Fibroblast of the aortic adventitia (primary cell): ENCODE measurements at places on chromosomes 16 and 17.
A peak's percentile ranks its signal among the peaks of the same experiment; 100 is the strongest.

GRCh38 chr17:56898874-56899273 is 15.0 kb downstream of the TRIM25 start:
- no peak for DNase-seq

GRCh38 chr17:55086635-55087058 is 118.1 kb downstream of the STXBP4 start:
- peak; percentile 91 for DNase-seq

DNA sequence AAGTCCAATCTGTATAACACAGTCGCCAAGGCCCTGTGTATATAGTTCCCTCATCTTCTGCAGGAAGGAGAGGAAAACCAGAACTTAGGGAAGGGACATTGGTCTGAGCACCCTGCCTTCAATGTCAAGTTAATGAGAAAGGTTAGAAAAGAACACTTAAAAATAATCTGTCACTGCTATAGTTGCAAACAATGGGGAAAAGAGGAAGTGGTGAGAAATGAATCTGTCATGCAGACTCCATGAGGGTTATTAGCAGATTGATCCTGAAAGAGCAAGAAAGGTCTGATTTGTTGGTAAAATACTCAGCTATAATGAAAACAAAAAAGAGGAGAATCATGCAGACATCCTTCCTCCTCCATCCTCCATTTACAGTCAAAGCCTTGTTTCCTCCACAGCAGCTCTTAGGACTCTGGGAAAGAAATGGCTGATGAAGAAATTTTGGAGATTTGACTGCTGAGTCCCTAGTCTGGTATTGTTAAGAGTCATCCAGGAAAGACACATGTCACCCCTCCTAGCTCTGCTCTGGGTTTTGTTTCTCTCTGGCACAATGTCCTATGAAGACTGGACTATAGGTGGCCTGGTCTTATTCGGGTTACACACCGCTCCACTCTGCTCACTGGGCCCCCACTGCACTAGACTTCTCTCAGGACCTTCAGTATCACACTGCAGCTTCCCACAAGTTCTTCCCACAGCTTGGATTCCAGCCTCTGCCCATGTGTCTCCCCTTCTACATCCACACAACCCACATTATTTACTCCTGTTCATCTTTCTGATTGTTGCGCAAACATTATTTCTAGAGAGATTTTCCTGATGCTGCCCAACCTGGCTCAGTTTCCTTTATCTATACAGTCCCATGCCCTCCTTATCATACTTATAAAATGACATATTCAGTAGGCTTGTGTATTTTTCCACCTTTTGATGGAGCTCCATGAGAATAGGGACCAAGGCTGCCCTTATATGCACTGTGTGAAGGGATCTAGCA is 56.5 kb upstream of the XYLT1 start:
- DNase-seq, result no peak

- DNase-seq, result no peak
These were observed 28.0 kb downstream of the AP1G1 start for GRCh38 chr16:71780521-71781089.

- no peak for DNase-seq
These were observed 87.0 kb downstream of the MGAT5B start for GRCh38 chr17:76955191-76955590.

DNA sequence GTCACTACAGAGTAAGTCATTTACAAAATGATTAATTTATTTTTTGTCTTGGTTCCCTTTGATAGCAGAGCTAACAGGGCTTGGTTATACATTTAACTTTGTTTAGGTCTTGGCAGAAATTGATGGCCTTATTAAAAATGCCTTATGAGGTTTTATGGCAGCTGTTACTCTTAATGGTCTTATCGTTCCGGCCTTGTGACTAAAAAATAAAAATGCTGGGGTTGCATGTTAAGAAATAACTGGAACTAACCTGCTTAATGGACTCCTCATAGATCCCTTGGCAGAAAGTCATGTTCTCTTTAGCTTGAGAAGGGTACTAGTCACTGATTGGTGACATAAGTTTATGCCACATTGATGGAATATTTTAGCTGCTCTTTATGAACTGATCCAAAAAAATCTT is 18.3 kb downstream of the COX11 start:
- no peak for DNase-seq

DNA sequence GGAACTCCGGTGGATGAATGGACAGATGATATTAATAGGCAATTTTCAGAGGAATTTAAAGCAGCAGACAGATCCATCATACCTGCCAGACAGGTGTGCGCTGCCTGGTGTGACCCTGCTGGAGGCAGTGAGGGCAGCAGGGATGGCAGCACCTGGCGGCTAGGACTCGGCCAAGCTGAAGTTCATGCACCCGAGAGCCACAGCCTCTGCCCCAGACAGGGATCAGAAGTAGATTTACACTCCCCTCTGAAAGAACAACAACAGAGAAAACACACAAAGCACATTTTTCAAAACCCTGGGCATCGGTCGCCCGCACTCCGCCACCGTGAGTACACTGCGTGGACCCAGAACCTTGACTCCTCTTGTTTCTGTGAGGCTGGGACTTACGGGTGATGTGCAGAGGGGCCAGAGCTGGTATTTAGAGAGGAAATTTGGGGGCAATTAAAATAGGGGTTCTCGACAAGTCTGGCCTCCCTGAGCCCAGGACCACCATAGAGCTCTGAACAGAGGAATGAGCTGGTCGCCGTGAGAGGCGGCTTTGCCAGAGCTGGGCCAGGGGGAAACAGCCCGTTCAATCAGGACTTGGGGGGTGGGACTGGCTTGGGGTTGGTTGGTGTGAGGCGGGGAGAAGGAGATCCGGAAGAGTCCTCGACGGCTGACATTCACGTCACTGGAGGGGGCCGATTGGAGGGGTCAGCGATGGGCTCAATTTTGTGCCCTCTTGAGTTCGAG is 101.0 kb downstream of the METRNL start:
- no peak for DNase-seq

DNA sequence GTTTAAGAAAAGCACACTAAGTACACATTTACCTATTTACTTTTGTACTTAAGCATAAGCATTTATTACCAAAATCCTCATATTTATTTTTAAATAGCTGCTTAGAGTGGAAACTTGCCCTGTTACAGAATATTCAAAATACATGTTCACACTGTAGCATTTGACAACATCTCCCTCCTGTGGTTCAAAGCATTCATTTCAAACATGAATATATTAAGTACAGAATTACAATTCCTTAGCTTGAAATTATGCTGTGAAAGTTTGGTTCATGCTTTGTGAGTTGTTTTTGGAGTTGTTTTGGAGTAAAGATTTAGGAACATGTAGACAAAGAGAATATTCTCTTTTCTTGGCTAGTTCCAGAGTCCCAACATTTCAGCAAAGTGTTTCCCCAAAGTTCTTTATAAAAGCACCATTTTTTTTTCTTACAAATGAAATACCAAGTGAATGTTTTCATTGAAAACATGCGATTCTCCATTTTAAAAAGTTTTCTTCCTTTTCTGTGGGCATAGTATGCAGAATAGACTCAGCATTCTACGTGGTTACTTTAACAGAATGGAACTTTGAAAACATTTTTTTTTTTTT is 33.2 kb downstream of the TUBD1 start:
- peak; percentile 85 for DNase-seq

DNA sequence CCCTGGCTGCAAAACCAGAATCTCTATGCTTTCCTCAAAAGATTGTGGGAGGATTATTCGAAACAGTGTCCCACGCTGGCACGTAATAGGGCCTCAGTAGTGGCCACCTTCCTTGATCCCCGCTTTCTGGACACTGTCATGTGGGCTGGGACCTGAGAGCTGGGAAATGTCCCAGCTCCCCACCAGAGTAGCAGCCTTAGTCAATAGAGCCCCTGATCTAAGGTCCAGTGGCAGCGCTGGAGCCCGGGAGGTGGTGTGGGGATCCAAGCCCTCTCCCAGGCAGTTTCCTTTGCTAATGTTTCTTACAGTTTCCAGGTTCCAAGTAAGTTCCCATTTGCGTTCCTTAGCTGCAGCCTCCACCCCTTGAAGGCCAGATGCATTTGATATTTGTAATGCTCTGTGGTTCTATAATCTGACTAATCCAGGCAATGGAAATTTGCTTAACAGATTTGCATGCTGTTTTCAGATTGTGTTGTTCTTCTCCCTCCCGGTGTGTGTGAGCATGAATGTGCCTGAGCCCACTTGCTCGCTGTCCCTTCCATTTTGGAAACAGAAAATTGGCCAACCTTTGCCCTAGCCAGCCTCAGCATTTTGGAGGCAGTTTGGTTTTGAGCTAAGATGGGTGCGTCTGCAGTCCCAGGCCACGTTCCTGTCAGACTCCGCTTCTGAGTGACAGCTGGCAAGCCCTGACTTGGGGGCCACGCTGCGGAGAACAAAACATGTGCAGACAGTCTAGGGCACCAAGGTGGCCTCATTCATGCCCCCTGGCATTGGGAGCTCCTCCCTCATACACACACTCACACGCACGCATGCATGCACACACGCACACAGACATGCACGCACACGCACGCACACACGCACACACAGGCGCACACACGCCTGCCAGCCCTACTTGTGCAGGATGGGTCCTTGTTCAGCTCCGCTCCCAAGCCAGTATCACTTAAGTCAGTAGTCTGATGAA is 69.4 kb downstream of the CCDC182 start:
- no peak for DNase-seq

DNA sequence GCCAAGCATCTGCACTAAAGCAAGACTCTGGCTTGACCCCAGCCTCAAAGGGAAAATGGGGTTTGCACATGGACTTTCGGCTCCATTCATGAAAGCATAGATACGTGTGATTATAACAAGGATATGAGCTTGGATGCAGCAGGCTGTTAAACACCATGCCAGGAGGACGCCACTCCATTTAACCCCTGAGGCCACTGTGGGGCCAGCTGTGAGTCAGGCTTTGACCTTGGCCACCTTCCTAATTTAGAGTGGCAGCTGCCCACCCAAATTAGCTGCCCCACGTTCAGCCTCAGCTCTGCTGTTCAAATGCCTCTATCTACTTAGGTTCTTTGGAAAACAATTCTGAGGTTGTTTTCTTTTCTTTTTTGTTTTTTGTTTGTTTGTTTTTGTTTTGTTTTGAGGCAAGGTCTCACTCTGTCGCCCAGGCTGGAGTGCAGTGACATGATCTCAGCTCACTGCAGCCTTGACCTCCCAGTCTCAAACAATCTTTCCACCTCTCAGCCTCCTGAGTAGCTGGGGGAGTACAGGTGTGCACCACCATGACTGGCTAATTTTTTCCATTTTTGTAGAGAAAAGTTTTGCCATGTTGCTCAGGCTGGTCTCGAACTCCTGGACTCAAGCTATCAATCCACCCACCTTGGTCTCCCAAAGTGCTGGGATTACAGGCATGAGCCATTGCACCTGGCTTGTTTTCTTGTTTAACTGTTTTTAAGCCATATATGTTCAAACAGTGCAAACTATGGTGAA is 23.2 kb upstream of the KIFC3 start:
- no peak for DNase-seq

DNA sequence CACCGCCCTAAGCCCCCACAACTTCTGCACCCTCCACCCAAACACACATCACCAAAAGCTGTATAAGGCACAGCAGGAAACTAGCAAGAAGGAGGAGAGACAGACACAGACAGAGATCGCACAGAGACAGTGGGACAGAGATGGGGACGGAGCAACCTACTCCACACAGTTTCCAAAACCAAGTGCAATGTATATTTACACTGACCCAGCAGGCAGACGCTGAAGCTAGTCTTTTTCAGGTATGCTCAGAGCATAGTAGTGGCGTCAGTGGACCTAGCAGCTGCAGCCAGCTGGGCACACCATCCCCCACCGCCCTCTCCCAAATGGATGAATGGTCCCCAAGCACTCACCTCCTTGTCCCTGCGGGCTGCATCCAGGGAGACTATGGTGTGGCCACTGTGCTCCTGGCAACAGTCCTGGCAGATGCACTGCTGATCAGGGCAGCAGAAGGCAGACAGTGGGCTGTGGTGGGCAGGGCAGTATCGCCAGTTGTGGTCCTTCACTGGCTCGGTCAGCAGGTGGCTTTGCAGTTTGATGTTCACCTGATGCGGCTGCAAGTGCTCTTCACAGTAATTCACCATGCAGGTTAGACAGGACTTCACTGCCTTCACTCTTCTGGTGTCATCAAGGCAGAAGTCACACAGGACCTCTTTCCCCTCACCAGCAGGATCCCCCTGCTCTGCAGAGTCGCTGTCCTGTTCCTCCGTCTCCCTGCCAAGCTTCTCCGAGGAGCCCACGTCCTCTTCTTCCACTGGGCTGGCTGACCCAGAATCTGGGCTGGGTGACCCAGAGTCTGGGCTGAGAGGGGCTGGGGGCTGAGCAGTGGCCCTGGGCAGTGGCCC is 31.5 kb upstream of the FBXW10B start:
- DNase-seq, result no peak

DNA sequence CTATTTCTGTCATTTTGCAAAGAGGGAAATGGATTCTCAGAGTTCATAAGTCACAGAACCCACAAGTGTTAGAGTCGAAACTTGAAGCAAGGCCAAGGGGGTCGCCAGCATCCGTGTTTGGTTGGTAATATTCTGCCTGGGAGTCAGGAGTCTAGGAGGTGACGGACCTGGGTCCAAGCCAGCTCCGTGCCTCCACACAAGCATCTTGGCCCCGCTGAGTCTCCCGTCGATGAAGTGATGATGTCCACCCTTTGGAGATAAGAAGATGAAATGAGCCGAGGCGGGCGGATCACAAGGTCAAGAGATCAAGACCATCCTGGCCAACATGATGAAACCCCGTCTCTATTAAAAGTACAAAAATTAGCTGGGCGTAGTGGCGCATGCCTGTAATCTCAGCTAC is 53.2 kb upstream of the TNRC6C start:
- no peak for DNase-seq

DNA sequence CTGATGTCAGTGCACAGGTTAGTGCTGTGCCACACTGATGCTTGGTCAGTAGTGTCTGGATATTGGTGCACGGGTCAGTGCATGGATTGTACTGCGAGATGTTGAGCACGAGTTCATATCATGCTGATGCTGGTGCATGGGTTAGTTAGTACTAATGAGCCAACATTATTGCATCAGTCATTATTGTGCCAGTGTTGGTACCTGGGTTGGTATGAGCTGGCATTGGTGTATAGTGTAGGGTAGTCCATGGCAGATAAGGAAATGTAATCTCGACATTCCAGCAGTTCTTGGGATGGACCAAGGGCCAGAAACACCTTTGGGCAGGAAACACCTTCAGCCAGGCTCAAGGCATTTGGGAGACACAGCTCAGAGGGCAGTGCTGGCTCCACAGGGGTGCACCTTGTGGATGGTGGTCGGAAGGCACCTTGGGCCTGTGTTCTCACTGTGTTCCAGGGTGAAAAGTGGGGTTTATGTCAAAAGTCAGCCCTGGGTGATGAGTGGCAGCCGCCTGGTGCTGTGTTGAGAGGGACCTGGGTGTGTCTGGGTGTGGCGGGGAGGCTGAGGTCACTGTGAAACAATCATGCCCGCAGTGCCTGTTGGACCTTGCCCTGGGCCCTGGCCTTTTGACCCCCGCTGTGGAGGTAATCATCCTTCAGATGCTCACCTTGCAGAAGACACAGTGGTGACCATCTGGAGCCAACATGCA is 100.7 kb upstream of the ZNF469 start:
- DNase-seq, result no peak

GRCh38 chr17:72382971-72383722 is 262.3 kb downstream of the SOX9 start:
- DNase-seq, result no peak
